ENCODE measurements at places on chromosomes 3 and 15.

DNA sequence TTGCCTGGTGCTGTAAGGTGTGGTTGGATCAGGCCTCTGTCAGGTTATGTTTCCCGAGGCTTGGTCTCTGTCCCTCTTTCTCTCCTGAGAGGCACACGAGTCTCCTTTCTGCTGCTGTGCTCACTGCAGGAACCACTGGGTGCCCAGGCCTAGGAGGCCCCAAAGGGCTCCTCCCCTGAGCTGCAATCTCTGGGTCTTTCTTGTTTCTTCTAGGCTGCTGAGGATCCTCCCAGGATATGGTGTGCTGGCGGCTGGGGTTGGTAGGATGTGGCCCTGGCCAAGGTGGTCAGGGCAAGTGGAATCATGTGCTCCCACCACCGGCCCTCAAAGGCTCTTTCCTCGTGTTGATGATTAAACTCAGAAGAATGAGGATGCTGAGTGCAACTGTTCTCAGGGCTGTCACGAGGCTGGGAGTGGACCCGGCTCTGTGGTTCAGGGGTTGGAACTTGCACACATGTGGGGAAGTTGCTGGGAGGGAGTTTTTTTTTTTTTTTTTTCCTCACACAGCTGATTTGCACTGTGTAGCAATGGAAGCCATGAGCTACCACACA lies 43.6 kb upstream of the CTSH start:
- DNase-seq: no peak

DNA sequence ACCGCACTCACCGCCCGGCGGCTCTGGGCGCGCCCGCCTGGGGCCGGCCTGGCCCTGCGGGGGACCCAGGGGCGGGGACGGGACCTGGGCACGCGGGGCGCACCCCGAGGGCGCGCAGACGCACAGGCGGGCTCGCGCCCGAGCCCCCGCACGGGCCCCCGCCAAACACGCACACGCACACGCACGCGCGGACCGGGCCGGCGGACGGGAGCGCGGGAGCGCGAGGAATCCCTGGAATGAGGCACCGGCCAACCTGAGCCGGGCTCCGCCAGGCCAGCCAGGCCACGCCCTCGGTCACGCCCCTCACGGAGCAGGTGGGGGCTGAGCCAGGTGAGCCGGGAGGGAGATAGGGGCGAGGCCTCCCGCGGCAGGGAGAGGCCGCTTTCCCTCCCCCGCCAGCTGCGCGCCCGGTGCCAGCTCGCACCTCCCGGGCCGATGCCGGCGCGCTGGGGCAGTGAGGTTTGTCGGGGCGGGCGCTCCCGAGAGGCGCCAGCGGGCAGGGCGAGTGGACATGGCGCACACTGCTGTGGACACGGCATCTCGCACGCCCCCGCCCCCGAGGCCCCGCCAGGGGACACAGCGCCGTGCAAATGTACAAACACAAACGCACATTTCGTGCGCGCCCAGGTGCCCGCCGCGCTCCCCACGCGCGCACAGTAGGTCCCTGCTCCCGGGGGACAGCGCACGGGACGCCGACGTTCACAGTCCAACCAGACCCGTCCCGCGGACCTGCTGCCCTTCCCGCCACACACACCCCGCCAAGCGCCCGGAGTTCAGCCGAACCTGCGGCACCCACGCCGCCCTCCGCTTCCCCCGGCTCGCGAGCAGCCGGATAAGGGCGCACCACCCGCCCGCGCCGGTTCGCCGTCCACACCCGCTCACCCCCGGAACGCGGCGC lies 75.9 kb upstream of the VGLL4 start:
- DNase-seq: peak; percentile 93

GRCh38 chr3:33044676-33045075 lies 52.3 kb downstream of the GLB1 start:
- DNase-seq: no peak

DNA sequence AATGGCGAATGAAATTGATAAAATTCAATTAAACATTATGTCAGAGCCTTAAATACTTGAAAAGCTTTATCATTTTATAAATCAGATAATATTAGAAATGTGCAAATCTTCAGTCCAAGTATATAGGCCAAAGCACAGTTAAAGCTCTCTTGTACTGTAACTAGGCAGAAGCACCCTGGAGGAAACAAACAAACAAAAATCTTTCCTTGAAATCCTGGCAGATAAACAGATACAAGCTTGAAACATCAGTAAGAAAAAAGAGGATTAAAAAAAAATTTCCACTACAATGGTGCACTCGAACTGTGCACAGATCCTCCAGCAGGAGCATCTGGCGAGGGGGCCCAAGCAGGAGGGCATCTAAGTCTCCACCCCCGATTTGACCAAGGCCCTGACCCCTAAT lies 166.6 kb downstream of the PLD1 start:
- no peak for DNase-seq

GRCh38 chr15:72840114-72840513 lies 56.6 kb upstream of the ADPGK start:
- DNase-seq: no peak

GRCh38 chr3:196501316-196502044 lies 2.1 kb downstream of the RNF168 start:
- DNase-seq: no peak

- no peak for DNase-seq
Measured at GRCh38 chr3:106338582-106339214, 469.9 kb upstream of the CBLB start.

DNA sequence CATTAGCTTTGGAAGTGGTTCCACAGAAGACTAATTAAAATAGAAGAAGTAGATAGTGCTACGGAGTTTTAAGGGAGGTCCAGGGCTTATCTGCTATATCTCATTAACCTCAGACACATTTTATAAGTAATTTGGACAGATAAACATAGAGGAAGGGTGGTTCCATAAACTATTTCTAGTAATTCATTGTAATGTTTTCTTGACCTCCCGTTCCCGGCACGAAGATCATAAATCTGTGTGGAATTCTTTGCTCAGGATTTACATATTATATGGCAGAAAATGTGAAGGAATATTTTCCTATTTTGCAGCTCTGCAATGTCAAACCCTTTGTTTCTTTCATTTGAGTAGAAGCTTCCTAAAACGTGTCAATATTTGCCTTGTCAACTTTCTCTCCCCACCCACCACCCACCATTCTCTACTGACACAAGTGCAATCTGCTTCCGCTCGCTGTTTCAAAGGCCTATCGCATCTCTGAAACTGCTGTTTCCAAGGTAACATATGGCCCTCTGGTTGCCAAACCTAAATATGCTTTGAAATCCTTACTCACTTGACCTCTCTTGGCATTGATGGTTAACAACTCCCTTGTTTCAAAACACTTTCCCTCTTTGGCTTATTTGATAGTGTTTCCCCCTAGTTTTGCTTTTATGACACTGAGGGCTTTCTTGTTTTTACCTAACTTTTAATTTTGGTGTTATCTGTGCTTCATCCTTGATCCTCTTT lies 21.4 kb upstream of the PLSCR5 start:
- DNase-seq: no peak

DNA sequence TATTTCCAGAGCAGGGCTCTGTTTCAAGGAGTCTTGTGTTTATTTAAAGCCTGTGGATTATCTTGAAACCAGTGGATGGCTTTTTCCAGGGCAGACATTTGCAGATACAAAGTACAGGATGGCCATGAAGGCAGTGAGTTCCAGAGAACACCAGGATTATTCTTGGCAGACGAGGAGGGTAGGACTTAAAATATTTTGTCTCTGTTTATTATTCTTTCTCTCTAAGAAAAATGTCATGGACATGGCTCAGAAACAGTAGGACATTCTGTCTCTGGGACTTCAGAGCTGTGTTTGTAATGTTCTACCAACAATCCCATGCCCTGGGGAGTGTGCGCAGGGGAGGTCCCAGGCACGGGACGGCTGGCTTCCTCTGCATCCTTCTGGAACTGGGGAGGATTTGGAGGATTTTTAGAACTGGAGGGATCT lies 125.9 kb downstream of the ATP10A start:
- no peak for DNase-seq

GRCh38 chr15:58308742-58309355 lies 122.9 kb upstream of the LIPC start:
- no peak for DNase-seq

DNA sequence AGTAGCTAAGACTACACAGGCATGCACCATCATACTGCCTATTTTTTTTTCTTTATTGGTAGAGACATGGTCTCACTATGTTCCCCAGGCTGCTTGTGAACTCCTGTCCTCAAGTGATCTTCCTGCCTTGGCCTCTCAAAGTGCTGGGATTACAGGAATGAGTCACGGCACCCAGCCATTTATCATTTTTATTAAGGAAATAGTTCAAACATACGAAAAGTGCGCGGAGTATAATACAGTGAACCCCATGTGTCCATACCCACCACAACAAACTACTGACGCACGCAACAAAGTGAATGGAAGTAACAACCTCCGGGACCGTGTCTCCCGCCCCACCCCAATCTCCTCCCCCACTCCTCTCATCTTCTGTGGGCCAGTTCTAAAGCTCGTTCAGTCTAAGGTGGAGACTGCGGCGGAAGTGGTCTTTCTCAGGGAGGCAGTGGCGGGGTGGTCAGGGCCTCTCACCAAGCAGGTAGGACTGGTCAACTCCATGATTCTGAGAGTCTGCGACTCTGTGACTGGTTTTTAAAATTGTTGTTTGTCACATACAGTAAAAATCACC lies 42.1 kb downstream of the DNAJB8 start:
- DNase-seq: no peak

- DNase-seq: no peak
Measured at GRCh38 chr3:178841011-178841410, 230.6 kb downstream of the ZMAT3 start.

DNA sequence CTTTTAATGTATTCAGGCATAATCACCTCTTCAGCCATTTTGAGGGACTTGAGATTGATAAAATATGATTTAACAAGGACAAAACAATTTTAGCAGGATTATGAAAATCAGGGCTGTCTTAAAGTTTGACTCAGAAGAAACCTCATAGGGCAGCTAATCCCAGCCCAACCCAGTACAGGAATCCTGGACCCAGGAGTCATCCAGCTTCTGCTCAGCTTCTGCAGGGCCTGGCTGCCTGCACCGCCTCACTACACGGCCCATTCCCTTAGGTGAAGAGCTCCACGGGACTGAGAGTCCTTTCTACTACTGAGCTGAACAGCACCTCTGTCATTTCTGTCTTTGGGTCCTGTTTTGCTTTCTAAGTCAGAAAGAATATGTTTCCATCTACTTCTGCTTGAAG lies 37.5 kb downstream of the ARHGAP31 start:
- no peak for DNase-seq

- no peak for DNase-seq
Measured at GRCh38 chr15:80856400-80856799, 77.2 kb downstream of the CEMIP start.

GRCh38 chr3:13070391-13071070 lies 2.7 kb downstream of the IQSEC1 start:
- DNase-seq: no peak

GRCh38 chr3:46006238-46007032 lies 10.8 kb upstream of the FYCO1 start:
- no peak for DNase-seq

DNA sequence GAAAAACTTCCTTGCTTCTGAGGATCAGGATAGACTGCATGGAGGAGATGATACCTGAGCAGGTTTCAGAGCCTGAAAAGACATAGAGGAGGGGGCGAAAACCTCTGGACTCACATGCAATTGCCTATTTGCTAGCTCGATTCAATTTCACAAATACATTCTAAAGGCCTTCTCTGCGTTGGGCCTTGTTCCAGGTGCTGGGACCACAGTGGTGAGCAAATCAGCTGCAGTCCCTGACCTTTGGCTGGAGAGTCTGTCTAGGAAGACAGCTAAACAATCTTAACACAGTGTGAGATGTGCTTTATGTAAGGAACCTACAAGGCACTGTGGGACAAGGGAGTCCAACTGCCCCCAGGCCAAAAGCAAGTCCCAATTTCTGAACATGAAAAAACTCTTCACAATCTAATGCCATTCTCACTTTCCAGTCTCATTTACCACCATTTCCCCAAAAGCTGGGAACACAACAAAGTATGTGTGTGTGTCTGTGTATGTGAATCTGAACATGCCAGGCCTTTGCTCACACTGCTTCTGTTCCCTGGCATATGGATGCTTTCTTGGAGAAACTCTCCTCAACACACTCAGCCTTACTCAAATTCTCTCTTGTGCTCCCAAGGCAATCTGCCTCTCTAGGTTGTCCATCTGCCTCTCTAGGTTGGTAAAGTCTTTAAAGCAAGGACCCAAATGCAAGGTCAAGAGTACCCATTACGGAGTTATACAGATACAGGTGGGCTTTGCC lies 2.1 kb upstream of the PCCB start:
- DNase-seq: no peak

- DNase-seq: no peak
Measured at GRCh38 chr3:31114929-31115283, 220.4 kb upstream of the GADL1 start.

GRCh38 chr3:44892689-44893088 lies 18.3 kb downstream of the TGM4 start:
- no peak for DNase-seq

DNA sequence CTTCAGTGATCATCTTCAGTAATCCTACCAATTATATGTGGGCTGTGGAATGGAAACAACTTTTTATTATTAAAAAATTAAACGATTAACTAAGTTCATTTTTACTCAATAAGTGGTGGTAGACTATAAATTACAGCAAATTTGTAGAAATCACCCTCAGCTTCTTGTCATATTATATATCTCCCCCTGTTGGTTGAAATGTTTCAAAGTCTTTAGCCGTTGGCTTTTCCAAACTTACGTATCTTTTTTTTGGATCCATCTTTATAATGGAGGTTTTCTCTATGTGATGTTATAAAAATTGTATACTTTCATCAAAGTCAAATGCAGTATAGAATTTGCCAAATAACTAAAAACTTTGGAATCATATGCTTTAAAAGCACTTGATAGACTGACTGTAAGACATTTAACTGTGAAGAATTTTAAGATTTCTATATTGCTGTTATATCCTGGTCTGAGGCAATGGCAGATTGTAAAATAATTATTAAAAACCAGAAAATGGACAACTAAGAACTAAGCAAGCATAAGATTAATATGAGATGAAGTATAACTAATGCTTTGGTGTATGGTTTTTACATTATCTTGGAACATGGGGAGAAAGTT lies 44.7 kb downstream of the ATP11B start:
- DNase-seq: no peak

DNA sequence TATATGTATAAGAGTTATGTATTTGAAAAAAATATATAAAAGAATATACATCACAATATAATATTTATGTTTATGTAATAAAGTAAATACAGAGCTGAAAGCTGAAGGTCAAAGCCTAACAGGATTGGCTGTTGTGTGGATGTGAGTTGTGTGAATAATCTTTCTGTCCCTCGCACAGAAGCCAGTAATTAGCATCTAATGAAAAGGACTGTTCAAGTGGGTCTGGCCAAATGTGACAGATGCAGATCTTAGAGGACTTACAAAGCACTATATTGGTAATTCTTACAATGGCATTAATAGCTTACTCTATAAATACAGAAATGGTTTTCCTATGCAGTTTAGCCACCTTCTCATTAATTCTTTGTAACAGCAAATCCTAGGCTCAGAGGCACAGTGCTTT lies 2.4 kb downstream of the MKRN3 start:
- no peak for DNase-seq

GRCh38 chr15:53036641-53037040 lies 246.5 kb upstream of the ONECUT1 start:
- DNase-seq: no peak

DNA sequence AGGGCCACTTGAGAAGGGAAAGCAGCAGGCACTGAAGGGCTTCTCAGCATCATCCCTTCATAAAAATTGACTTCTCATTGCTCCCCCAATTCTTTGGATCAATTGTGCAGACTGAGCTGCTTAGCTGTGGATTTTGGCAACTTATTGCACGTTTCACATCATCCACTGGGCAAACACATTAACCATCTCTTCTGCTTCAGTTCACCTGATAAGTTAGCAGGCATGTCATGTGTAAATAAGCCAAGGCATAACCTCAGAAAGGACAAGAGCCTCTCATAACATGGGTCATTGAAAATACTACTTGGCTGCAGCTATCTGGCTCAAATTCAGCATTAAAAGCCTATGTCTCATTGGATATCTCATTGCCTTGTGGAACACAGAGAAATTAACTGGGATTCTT lies 366.5 kb downstream of the LRRC3B start:
- DNase-seq: no peak
